Camera-type eye (tissue), 1 donor: ENCODE measurements at places on chromosomes 7 and 10. TPM values are rescaled to one million over a fixed set of nuclear protein-coding genes. Genes with fewer than 3 reads are reported as not detected.

OR2A1 gene
- total RNA-seq, result 0.44 TPM

OR2A12 gene
- total RNA-seq, result not detected

TRPV5 gene
- 0.16 TPM for total RNA-seq

AGR3 gene
- total RNA-seq, result 3.2 TPM
